ENCODE measurements at places on chromosomes 5 and 9.

GRCh38 chr5:119131530-119132304 is 60.8 kb downstream of the DMXL1 start:
- no peak for DNase-seq

GRCh38 chr9:35618854-35619799 is 914 bp upstream of the CD72 start:
- DNase-seq, result no peak

- no peak for DNase-seq
Measured at GRCh38 chr5:38403406-38403805, 145.0 kb downstream of the EGFLAM start.

DNA sequence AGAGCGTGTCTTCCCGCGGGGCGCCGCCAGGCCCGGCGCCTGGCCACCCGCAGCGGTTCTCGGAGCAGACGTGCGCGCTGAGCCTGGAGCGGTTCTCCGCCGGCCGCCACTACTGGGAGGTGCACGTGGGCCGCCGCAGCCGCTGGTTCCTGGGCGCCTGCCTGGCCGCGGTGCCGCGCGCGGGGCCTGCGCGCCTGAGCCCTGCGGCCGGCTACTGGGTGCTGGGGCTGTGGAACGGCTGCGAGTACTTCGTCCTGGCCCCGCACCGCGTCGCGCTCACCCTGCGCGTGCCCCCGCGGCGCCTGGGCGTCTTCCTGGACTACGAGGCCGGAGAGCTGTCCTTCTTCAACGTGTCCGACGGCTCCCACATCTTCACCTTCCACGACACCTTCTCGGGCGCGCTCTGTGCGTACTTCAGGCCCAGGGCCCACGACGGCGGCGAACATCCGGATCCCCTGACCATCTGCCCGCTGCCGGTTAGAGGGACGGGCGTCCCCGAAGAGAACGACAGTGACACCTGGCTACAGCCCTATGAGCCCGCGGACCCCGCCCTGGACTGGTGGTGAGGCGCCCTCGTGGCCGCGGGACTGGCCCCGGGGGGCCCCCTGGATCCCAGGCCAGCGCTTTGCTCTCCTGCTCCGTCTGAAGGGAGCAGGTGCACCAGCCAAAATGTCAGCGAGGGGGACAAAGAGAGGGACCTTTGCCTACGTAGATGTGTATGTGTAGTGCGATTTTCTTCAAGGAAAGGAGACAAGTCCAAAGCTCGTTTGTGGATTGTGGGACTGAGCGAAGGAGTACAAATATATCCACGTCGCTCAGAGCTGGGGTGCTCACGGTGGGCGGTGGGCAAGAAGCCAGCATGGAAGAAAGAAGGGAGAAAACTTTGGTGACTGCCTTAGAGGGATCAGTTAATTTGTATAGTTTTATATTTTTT is 19.5 kb downstream of the BTNL9 start:
- no peak for DNase-seq

DNA sequence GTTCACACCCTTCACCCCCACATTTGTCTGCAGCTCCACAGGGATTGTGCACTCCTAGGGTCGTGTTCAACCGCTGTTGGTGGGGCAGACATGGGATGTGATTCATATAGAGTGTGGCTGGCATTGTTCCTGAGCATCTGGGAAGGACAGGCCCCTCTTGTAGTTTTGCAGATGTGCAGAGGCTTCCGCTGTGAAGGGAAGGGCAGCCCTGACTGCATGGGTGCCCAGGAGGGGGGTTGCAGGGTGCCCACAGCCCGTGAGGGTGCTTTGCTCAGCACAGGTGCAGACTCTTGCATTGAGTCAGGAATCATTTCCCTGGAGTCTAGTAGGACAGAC is 30.2 kb upstream of the PITX1 start:
- no peak for DNase-seq

GRCh38 chr5:110612794-110613247 is 113.7 kb downstream of the TMEM232 start:
- no peak for DNase-seq

GRCh38 chr5:80117446-80117845 is 82.3 kb downstream of the THBS4 start:
- no peak for DNase-seq

- DNase-seq, result no peak
Measured at GRCh38 chr9:88994469-88995199, 3.4 kb downstream of the S1PR3 start.

GRCh38 chr5:54908774-54909525 is 76.4 kb downstream of the ESM1 start:
- DNase-seq, result no peak

DNA sequence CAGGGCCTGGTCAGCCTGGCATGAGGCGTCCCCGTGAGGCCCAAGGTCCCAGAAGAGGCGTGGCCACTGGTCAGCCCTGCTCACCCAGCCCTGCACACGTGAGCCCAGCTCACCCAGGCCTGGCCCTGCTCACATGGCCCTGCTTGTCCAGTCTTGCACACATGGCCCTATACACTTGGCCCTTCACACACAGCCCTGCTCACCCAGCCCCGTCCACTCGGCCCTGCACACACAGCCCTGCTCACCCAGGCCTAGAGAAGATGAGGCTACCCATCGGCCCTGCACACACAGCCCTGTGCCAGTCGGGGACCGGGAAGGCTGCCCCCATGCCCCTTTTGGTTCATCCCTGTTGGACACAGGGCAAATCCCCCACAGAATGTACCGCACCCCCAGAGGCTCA is 28.4 kb downstream of the ZDHHC11B start:
- no peak for DNase-seq

DNA sequence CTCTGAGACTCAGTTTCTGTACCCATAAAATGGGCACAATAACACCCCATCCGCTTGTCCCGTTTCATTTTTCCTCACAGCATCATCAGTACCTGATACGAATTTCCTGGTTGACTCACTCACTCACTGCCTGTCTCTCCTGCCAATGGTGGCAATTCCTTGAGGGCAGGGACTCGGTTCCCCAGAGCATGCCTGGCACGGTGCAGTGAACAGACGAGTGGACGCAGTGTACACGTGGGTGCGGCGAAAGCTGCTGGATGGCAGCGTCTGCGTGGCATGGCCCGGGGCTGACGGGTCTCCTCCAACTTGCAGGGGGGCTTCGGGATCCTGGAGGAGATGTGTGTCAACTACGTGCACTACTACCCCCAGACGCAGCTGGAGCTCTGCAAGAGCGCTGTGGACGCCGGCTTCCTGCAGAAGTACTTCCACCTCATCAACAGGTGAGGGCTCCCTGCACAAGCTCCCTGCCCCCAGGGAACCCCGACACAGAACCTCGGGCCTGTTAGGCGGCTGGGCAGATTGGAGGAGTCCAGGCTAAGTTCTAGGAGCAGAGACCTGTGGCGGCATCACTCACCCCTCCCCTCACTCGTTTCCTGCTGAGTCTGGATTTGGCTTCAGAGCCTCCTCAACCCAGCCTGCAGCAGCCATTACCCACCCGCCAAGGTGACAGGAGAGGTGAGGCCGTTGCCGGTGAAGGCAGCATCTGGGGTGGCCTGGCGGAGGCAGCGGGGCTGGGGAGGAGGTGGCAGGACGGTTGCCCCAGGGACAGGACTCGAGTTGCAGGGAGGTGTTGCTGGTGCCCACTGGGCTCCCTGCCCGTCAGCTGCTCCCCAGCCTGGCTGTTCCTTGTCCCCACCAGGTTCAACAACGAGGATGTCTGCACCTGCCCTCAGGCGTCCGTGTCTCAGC is 20.3 kb downstream of the DBH start:
- DNase-seq, result no peak

DNA sequence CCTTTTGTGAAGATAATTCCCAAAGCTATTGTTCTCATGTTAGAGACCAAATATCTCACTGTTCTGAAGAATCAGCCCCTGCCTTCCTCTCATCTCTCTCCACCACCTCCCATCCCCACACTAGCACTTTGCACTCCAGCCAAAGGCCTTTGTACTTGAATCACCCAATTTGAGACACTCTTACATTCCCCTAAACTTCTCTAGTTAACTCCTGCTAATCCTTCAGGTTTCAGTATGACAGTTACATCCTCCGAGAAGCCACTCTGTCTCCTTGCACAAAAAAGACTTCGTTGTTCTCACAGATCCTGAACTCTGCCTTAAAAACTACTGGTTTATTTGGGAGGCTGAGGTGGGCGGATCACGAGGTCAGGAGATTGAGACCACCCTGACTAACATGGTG is 227.5 kb downstream of the PIK3R1 start:
- DNase-seq, result no peak
